Stimulated activated CD8-positive, alpha-beta memory T cell treated with anti-CD3 and anti-CD28 coated beads, Interleukin-7, amount 100 ng/mL, for 1 hour (primary cell): ENCODE measurements at places on chromosomes 5 and 9.

DNA sequence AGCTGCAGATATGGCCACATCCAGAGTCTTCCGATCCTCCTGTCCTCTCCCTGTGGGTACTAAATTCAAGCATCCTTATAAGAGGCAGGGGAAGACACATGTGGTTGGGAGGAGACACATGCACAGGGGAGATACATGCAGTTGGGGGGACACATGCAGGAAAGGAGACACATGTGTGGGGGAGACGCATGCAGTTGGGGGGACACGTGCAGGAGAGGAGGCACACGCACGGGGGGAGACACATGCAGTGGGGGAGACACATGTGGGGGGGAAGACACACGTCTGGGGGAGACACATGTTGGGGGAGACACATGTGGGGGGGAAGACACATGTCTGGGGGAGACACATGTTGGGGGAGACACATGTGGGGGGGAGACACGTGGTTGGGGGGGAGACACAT, 21.2 kb upstream of the OLFM1 start:
- DNase-seq: no peak

DNA sequence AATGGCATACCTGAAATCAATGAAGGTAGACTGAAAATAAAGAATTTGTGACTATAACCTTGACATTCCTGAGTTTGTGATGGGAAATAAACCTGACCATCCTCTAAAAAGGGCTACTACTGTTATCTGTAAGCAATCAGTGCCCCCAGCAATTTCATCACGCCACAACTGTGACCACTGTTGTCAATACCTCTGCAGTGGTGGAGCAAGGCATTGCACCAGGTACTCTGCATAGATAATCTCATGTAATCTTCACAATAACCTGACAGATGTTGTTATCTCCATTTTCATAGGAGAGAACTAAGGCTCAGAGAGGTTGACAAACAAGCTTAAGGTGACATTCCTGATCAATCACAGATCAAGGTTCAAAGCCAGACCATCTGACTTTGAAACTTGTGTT, 38.5 kb upstream of the FRRS1L start:
- DNase-seq: no peak

DNA sequence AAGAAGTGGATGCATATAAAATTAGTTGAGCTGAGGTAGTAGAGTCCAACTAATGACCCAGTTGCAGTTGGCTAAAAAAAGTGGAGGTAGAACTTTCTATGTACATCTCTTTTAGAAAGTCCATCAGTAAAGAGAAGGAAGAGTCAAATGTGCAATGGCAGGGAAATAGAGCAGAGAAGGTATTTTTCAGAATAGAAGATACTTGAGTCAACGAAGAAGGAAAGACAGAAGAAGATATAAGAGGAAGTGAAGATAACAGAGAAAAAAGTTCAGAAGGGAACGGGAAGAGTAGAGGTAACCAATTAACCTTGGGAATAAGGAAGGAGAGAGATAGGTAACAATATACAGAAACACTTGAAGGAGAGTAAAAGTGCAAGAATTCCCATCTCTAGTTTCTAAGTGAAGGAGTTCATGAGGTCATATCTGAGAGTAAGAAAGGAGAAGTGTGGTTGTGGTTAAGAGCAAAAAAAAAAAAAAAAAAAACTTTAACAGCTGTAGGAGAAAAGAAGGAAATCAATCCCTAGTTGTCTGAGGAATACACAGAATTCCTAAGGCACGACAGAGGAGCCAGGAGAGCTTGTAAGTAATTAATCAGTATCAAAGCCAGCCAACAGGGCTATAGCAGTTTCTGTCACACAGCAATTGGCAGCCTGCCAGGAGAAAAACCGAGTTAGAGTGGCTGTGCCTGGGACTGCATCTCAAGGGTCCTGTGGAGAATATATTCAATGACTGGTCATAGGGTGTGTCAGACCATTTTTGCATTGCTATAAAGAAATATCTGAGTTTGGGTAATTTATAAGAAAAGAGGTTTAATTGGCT, 61.0 kb downstream of the ARL15 start:
- DNase-seq: peak; percentile 1

GRCh38 chr5:155343468-155343867, 329.9 kb downstream of the KIF4B start:
- DNase-seq: no peak

- no peak for DNase-seq
Measured at GRCh38 chr5:57442080-57442839, 40.4 kb downstream of the ACTBL2 start.

DNA sequence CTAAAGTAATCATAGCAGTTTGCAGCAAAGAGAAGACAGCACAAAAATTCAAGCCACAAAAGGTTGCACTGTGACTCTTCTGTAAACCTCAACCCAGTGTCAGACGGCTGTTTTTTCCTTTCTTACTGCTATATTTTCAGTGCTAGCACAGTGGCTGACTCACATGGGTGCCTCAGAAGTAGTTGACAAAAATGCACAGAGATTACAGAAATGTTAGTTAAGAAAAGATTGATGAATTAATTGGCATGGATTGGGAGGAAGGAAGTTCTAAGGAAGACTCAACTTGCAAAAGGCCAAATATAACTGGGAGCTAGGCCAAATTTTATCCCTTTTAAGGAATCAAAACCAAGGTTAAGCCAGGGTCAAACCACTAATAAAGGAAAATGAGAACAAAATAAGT, 43.7 kb upstream of the ITGA1 start:
- no peak for DNase-seq

- DNase-seq: no peak
Measured at GRCh38 chr9:121368745-121369144, 1.3 kb downstream of the STOM start.

DNA sequence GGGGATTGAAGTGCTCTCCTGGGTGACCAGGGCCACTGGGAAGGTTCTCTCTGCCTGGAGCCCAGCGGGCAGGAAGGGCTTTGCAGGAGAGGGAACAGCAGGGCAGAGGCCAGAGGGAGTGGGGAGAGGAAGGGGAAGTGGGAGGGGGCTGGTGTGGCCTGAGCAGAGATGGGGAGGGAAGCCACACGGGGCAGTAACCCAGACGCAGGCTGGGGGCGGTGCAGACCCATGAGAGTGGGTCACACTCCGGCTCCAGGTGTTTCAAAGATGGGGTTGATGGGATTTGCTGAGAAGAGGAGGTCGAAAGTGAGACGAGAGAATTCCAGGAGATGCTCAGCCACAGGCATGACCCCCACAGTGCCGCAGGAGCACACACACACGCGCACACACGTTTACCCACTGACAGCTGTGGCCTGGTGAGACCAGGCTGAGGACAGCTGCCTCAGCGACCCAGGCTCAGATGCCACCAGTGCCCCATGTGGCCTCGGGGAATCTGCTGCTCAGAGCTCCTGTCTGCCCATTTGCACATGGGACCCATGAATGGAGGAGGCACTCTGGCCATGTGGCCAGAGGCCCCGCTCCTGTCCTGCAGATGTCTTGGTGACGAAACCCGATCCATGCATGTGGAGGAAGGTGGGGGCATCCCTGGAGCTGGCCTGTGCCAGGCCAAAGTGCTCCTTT, 32.7 kb upstream of the FCN2 start:
- DNase-seq: no peak

DNA sequence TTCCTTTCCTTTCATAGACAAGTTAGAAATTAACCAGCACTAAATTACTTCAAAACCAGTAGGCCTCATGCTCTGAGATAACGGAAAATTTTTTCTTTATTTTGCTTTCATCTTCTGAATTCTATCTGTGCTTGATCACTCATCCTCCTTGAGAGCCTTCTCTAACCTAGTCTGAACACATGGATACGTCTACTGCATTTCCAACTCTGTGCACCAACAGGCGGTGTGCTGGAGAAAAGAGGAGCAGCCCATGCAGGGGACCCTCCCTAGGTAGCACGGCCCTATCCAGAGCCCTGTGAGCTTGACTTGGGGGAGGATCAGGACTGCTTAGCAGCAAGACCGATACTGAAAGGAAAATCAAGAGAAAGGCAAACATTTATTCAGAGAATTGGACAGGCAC, 149.8 kb downstream of the AUH start:
- DNase-seq: no peak

DNA sequence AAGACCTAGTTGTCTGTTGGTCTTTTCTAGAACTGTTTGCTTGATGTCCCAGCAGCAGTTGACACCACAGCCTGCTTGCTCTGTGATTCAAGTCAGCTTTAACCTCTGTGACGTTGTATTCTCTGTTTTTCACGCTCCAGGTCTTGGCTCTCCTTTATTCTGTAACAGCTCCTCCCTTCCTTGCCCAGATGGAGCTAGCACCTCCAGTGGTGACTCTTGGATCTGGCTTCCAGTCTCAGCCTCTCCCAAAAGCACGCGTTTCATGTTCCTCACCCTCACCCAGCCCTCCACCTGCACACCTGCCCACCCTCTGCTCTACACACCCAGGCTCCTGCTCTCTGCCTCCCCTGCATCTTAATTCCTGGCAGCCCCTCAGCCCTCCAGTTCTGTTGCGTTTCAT, 50.6 kb downstream of the DMRT1 start:
- DNase-seq: no peak

DNA sequence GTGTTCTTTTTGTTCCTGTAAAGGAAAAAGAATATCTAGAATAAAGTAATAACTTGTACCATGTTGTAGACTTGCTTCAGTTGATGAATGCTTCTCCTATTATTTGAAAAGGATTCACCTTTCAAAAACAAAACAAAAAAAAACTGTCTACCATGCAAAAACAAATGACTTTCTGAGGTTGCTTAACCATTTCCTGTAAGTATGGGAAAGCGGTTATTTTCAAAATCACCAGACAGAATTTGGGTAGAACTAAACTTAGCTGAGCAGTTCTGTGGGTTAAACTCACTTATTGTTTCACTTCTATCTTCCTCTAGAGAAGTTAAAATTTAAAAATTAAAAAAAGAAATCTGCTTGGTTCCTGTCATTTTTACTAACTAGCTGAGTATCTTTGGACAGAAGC, 25.2 kb downstream of the LNPEP start:
- DNase-seq: no peak

DNA sequence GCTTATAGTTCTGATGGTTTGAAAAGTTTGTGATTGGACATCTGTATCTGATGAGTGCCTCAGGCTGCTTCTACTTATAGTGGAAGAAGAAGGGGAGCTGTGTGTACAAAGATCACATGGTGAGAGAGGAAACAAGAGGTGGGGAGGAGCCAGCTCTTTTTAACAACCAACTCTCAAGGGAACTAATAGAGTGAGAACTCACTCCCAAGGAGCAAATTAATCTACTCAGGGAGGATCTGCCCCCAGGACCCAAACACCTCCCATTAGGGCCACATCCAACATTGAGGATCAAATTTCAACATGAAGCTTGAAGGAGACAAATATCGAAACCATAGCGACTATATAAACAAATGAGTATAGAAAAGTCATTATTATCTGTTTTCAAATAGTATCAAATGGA, 64.7 kb upstream of the PRLR start:
- no peak for DNase-seq

GRCh38 chr5:110768138-110768860, 29.5 kb downstream of the SLC25A46 start:
- no peak for DNase-seq

DNA sequence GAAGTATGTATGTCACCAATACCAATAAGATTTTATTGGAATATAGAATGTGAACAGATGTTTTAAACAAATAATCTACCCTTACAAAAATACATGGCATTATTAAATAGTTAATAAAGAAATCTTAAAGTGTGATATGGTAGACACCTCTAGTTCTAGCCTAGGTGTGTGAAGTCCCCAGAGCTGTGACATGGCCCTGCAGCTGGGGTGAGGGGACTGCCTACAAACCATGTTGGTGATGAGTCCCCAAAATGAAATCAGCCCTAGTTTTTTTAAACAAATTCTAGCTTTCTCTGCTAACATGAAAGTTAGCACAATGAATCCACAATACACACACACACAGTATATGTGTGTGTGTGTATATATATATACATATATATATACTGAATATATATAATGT, 195.1 kb upstream of the RPS23 start:
- no peak for DNase-seq
